ENCODE measurements at places on chromosomes 13 and 19.
A peak's percentile ranks its signal among the peaks of the same experiment; 100 is the strongest.

DNA sequence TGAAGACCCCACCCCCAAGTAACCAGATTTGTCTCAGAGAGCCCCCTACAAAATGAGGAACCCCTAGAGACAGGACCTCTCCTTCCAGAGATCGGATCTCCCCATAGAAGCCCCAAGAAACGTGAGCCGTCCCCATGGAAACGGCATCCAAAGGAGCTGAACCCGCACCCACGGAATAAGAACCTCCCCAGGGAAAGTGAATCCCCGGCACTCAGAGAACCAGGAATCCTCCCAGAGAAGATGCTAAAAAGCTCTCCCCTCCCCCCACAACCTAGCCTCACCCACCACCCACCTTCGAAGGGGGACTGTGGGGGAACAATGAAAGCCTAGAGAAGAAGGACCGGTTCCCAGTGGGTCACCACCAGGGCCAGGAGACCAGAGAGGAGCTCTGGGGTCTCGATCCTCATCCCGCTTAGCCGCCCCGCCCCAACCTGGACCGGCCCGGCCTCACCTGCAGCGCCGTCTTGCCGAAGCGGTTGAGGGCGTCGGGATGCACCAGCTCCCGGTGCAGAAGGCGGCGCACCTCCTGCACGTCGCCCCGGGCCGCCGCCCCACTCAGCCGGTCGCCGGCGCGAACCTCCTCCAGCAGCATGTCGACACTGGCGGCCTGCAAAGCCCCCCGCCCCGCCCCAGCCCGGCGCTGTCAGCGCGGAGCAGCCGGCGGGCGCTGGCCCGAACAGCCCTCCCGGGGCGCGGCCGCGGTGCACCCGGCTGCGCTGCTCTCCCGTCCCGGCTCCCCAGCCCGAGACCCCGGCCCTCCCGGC is 535 bp downstream of the CDKN2D start:
- peak; percentile 50 for DNase-seq

DNA sequence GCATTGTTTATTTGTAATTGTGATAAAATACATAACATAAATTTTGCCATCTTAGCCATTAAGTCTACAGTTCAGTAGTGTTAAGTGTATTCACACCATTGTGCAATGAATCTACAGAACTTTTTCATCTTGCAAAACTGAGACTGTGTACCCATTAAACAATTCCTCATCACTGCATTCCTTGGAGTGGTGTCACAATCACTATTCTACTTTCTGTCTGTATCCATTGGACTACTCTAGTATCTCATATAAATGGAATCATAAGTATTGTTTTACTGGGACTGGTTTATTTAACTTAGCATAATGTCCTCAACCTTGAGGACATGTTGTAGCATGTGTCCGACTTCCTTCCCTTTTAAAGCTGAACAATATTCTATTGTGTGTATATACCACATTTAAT is 36.8 kb downstream of the UFM1 start:
- DNase-seq, result no peak

DNA sequence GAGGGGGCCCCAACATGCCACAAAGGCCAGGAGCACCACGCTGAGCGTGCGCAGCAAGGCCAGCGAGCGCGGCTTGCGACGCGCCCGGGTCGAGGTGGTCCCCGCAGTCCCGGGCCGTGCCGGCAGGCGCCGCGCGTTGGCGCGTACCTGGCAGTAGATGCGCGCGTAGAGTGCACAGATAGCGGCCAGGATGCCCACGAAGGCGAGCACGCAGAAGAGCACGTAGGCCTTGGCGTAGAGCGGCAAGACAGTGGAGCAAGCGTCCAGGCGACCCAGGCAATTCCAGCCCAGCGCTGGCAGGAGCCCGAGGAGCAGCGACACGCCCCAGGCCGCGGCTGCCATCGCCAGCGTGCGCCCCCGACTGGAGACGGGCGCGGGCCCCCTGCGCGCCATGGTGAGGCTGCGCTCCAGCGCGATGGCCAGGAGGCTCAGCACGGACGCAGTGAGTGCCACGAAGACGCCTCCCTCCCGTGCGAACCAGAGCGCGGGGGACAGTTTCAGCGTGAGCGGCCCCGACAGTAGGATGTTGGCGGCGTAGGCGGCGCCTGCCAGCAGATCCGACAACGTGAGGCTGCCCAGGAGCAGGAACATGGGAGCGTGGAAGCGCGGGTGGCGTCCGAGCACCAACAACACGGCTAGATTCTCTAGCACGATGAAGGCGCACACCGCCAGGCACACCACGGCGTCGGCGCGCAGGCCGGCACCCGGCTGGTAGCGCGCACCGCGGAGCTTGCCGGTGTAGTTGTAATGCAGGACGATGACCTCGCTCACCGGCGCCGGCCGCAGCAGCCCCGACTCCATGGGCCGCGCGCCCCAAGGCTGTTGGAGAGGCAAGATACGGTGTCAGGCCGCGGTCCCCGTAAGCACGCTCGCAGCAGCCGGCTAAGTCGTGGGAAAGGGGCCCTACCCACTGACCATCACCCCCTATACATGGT is 2.8 kb downstream of the S1PR5 start:
- DNase-seq, result peak; percentile 26

- DNase-seq, result no peak
These were observed 13.5 kb downstream of the DPF1 start for GRCh38 chr19:38210458-38210987.

DNA sequence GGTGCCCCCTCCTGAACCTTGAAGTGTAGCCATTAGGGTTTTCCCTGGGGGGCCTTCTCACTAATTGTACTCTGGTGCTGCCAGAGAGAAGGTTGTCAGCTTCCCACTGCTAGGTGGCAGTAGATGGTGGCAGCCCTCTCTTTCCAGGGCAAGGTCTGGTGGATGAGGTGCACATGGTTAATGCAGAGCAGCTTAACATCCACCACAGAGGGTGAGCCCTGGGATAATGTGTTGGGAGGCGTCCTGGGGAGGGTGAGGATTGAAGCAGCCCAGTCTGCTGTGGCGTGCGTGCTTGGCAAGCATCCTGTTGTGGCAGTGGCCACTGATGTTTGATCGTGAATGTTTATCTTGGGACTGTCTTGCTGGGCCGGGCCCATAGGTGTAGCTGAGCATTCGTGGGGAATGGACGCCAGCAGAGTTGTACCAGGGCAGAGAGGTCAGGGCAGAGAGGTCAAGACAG is 5.8 kb downstream of the EGLN2 start:
- no peak for DNase-seq

GRCh38 chr13:23510979-23511735 is 59.1 kb upstream of the TNFRSF19 start:
- no peak for DNase-seq
